ENCODE measurements at places on chromosomes 4 and X.

DNA sequence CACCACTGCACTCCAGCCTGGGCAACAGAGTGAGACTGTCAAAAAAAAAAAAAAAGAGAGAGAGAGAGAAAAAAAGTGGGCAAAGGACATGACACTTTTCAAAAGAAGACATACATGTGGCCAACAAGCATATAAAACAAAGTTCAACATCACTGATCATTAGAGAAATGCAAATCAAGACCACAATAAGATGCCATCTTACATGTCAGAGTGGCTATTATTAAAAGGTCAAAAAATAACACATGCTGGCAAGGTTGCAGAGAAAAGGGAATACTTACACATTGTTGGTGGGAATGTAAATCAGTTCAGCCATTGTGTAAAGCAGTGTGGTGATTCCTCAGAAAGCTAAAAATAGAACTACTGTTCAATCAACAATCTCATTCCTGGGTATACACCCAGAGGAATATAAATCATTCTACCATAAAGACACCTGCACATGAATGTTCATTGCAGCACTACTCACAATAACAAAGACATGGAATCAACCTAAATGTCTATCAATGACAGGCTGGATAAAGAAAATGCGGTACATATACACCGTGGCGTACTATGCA lies 94.9 kb upstream of the TRIM2 start:
- no peak for DNase-seq

DNA sequence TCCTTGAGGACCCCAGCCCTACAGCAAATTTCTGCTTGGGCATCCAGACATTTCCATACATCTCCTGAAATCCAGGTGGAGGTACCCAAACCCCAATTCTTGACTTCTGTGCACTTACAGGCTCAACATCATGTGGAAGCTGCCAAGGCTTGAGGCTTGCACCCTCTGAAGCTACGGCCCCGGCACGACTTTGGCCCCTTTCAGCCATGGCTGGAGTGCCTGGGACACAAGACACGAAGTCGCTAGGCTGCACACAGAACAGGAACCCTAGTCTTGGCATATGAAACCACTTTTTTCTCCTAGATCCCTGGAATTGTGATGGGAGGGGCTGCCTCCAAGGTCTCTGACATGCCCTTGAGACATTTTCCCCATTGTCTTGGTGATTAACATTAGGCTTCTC lies 1417.7 kb downstream of the ARAP2 start:
- no peak for DNase-seq

DNA sequence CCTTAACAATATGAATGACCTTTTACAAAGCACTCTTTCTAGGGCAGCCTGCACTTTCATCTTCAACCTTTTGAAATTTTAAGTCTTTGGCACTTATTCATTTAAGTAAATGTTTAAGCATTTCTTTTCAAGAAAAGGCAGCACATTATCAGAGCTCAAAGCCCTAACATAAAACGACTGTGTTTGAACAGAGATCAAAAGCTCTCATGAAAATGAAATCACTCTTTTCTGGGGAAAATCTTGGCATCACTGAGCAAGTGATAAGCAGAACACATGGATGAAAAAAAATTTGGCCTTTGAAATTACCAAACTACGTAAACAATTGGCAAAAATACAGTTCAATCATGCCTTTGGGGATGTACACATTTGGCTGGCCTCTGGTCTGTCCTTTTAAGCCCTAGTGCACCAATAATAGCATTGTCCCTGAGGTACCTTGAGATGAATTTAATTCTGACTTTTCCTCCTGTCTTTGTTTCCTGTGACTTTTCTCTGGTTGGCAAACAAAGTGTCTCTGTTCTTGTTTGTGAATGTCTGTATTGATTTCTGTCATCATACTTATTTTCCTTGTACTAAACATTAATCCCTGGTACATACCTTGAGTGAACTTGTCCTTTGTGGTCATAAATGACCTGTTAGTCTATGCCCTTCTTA lies 12.9 kb upstream of the ODAM start:
- no peak for DNase-seq

GRCh38 chr4:74451214-74451661 lies 6.3 kb downstream of the AREG start:
- no peak for DNase-seq

GRCh38 chrX:21963731-21964405 lies 23.4 kb downstream of the SMS start:
- no peak for DNase-seq

DNA sequence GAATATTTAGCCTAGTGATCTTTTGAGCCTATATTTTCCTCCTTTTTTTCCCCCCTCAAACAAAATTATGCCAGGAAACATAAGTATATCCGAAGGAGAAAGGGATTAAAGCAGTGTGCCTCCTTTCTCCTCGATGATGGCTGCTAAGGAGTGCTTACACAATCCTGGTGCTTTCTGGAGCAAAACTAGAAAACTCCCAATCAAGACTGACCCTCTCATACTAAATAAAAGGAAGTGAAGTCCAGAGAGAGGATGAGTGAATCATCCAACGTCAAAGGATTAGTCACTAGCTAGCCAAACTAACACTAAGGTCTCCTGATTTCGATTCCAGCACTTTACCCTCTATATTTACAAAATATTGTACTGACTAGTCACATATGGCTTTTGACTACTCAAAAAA lies 146.8 kb downstream of the PPP3CA start:
- no peak for DNase-seq

All from CD4-positive, alpha-beta T cell treated with Interleukin-4 for 4 hours (primary cell).